T-helper 9 cell (primary cell): ENCODE measurements at places on chromosomes 12 and 14.

GRCh38 chr12:102917026-102917787, at the start of gene PAH:
Gene PAH (minus strand): TSS chr12:102917244. CDS start chr12:102917130, 114 bp downstream.
- no peak for DNase-seq

GRCh38 chr12:1474041-1474573, 120.3 kb downstream of the FBXL14 start:
- DNase-seq, result no peak

- DNase-seq, result no peak
These were observed 14.7 kb downstream of the RTL1 start for GRCh38 chr14:100888789-100889315.

DNA sequence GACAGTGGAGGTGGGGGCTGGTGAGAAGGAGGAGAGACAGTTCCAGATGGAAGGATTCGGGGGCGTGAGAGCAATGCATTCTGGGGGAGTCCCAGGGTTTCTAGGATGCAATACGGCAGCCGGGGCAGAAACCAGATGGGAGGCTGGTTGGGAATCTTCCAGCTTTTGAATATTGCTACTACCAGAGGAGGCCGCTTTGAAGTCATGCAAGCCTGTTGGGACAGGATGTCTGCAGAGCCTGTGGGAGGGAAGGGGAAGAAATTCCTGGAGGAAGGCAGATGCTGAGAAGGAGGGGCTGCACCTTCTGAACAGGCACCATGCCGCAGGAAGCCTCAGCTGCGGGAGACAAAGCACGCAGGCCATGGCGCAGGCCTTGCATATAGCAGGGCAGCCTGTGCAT, 105.4 kb downstream of the APAF1 start:
- no peak for DNase-seq

GRCh38 chr12:129530517-129530916, 373.3 kb downstream of the TMEM132D start:
- no peak for DNase-seq

- DNase-seq, result no peak
These were observed 345.9 kb downstream of the DPF3 start for GRCh38 chr14:72547999-72548398.

- DNase-seq, result no peak
These were observed 45.9 kb downstream of the TSPAN9 start for GRCh38 chr12:3122841-3123678.

GRCh38 chr14:85442996-85443395, 86.9 kb upstream of the FLRT2 start:
- DNase-seq, result no peak

GRCh38 chr12:60704171-60704914, 1108.5 kb downstream of the SLC16A7 start:
- DNase-seq, result no peak

GRCh38 chr12:103858953-103859601, 18.0 kb upstream of the NT5DC3 start:
- DNase-seq, result no peak

- no peak for DNase-seq
These were observed 43.6 kb downstream of the SYNE3 start for GRCh38 chr14:95472819-95473251.

- no peak for DNase-seq
These were observed 229.5 kb downstream of the NAV3 start for GRCh38 chr12:78060186-78060585.

GRCh38 chr14:51614707-51615106, 37.0 kb upstream of the FRMD6 start:
- DNase-seq, result no peak

- no peak for DNase-seq
These were observed 56.4 kb downstream of the TESC start for GRCh38 chr12:117042862-117043261.

GRCh38 chr14:94364964-94365363, 23.4 kb downstream of the SERPINA1 start:
- no peak for DNase-seq

GRCh38 chr14:91419044-91419397, 1.4 kb upstream of the CCDC88C start:
- no peak for DNase-seq
